ENCODE measurements at places on chromosomes 6 and 20. TPM values are rescaled to one million over a fixed set of nuclear protein-coding genes. Genes with fewer than 3 reads are reported as not detected.

DNA sequence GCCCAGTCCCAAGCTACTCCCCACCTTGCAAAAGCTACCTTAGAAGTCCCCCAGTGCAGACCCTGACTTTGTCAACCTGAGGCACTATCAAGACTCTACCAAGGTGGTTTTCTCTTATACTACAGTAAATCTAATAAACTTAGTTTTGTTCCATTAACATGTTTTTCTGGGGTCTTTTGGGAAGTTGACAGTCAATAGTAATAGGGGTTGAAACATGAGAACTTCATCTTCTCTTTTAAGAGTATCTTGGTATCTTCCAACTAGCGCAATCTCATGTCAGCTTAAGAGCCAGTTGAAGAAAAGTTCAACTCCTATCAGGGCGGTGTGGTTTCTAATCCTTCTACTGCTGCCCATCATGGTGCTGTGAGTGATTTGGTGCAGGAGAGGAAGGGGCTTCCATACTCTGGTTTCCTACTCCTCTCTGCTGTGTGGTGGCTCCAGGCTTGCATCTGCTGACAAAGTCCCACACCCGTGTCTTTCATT is 164.2 kb downstream of the FOXA2 start:
- no peak for ATAC-seq

- no peak for ATAC-seq
These were observed 108.7 kb downstream of the MYB start for GRCh38 chr6:135289816-135290215.

Gene GPLD1
- total RNA-seq = 3.8 TPM

DNA sequence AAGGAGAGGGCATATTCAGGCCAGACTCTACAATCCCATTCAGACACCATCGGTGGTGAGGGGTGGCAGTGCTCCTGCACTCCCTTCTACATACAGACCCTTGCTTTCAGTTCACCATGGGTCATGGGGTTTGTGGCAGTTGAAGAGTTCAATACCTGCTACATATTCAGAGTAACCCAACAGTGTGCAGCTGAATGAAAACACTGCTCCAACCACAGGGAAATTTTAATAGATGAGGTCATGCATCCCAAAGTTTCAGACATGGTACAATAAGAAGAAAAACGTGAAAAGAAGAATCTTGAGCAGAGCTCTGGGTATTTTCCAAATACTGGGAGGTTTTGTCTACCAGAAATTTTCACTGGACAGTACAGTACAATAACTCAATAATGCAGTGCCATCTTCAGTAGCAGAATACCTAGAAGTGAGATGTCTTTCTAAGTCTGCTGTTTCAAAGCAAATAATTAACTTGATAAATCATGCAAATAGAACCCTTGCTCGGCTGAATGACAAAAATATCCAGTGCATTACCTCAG is 162.1 kb downstream of the PTPRK start:
- no peak for ATAC-seq

DNA sequence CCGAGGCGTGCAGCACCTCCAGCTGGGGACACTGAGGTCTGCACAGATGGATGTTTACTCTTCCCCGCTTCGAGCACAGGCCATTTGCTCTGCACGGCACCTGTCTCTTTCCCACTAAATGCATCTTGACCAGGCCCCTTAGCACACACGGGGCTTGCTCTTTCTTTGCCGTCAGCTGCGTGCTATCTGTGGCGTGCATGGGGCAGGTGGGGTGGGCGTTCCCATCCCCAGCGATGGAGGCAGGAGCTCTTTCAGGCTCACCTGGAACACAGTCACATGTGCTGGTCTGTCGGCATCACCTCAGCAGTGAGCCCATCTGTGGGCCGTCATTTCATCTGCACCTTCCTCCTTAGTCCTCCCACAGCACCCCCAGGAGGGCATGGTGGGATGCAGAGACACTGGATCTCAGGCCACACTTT is 35.1 kb downstream of the RBM38 start:
- no peak for ATAC-seq

- ATAC-seq = peak; percentile 68
These were observed 110.4 kb downstream of the SAMD5 start for GRCh38 chr6:147618927-147619326.

- no peak for ATAC-seq
These were observed 13.9 kb downstream of the ZNF831 start for GRCh38 chr20:59177266-59178250.

GRCh38 chr6:7922596-7922995 is 12.0 kb upstream of the TXNDC5 start:
- no peak for ATAC-seq

DNA sequence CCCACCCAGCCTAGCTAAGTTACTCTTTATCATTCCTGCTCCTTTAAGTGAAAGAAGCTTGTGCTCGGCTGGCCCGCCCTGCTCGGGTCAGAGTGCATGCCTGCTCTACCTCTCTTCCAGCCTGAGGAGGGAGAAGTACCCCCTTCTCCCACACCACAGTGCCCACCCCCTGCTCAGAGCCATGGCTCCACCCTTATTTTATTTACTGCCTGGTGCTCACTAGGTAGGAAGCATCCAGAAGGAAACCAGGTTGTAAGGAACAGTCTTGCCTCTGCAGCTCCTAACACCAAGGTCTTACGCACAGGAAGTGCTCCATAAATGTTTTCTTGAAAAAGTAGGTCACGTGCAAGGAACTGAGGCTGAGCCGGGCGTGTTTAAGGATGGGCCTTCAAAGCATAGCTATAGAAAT is 105.7 kb upstream of the SNX9 start:
- no peak for ATAC-seq

GRCh38 chr6:129263176-129263575 is 380.2 kb downstream of the LAMA2 start:
- ATAC-seq = no peak

Gene MYLK2
- 0.27 TPM for total RNA-seq

Gene PIGT
- total RNA-seq = 64.7 TPM

- ATAC-seq = no peak
These were observed 30.0 kb downstream of the VSTM2L start for GRCh38 chr20:37932919-37933318.

Gene SLC4A11
- total RNA-seq = 0.31 TPM

DNA sequence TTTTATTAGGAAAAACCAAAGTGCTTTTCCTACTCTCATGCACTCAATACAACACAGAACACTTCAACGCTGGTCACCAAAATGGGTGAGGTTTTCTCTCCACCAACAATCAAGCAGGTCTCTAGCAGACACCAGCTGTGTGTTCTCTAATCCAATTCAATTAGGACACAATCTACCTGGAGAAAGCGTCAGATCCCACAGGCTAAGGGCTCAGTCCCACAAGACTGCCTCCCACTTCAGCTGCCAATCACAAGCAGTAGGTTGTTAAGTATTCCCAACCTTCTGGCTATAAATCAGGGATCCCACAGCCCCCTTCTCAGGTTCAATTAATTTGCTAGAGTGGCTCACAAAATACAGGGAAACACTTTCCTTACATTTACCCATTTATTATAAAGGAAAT is 47.7 kb downstream of the STMND1 start:
- ATAC-seq = no peak

Gene TNF
- total RNA-seq = not detected

Gene LBP
- total RNA-seq = 0.19 TPM

DNA sequence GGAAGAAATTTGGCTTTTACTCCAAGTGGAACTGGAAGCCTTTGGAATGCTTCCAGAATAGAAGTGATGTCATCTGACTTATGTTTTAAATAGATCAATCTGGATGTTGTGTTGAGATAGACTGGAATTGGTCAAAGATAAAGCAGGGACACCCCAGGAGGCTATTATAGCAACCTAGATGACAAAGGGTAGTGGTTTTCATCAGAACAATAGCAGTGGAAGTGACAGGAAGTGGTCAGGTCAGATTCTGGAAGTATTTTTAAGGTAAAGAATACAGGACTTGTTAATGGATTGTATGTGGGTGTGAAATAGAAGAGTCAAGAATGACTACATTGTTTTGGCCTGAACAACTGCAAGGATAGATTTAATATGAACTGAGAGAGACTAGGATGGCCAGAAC is 191.4 kb downstream of the ADGRB3 start:
- no peak for ATAC-seq

GRCh38 chr6:24855395-24856245 is 56.9 kb upstream of the ARMH2 start:
- ATAC-seq = peak; percentile 59

DNA sequence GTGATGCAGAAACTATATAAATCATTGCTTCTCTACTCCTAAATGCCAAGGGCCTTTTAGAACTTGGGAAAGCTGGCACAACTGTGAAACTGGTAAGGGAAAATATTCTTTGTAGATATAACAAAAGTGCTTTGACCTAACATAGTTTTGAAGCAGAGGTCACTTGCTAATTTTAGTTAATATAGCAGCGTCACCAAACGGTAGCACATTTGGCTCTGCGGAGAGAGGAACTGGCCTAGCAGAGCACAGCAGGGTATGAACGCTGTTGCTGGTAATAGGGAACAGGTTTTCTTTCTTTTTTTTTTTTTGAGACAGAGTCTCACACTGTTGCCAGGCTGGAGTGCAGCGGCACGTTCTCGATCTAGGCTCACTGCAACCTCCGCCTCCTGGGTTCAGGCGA is 67.4 kb downstream of the ECT2L start:
- peak; percentile 46 for ATAC-seq

DNA sequence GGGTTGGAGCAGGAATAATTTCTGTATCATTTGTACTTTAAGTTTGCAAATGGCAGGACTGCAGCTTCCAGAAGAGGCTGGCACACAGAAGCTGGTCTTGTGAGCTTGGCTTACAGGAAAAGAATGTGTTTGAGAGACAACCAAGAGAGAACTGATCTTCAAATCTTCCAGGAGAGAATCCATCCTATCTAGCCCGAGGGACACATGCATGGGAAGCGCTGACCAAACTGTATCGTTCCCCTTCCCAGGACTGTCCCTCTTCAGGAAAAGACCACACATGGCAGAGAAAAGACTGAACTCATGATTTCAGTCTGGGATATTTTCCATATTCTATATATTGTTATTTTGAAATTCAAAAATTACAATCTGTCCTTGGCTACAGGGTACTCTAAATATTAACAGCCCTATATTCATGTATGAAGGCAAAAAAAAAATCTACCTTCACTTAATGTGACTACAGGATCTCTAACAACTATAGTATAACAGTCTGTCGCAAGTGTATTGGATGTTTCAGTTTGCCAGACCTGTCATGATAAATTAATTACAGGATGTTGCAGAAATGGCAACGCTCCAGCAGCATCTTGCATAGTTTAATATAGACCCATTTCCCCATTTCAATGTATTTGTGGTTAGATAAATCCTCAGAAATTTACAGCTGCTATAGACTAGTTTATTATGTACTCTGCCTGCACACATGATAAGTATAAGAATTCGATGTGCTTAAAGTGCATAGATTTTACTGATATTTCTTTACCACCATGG is 99.4 kb downstream of the MYB start:
- ATAC-seq = no peak

Gene GINM1
- 64.4 TPM for total RNA-seq

Gene RIMS1
- 12.1 TPM for total RNA-seq

DNA sequence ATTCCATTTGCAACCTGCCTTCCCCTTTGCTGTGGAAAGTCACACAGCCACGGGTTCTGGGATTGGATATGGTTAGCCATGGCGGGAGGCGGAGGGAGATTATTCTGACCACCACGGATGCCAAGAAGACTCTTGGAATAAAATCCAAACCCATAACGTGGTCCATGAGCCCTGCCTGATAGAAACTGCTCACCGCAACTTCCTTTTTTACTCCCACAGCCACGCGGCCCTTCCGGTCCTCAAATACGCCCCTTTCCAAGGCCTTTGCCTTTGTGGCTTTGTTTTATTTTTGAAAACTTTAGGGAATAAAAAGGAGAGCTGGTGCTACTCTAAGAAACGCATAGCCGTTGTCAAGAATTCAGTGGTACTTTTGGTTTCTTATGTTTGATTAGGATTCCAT is 602.5 kb upstream of the CDH4 start:
- no peak for ATAC-seq

GRCh38 chr6:35454391-35455110 is 2.4 kb downstream of the FANCE start:
- no peak for ATAC-seq

DNA sequence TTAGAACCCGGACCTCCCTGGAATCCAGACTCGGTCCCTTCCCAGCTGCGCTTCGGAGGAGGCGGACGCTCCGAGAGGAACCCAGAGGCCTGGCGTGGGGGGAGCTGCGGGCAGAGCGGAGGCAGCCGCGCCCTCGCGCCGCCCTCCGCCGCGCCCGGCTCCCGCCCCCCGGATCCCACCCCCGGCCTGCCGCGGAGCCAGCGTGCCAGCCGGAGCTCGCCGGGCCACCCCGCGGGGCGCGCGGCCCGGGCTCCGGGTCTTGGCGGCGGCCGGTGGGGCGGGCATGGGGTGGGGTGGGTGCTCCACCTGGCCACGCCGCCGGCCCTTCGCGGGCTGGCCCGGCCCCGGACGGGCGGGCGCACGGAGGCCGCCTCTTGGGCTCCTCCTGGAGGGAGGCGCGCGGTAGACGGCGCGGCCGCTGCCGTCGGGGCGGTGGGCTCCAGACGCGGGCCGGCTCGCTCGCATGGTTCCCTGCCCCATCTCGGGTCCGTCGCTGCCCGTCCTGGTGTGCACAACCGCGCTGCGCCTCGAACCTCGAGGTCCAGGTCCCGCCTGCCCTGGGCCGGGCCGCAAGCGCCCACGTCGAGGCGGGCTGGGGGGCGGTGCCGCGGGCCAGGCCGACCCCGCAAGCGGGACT is 592 bp upstream of the CDYL start:
- ATAC-seq = peak; percentile 87

Gene RNF217
- total RNA-seq = 26.2 TPM

DNA sequence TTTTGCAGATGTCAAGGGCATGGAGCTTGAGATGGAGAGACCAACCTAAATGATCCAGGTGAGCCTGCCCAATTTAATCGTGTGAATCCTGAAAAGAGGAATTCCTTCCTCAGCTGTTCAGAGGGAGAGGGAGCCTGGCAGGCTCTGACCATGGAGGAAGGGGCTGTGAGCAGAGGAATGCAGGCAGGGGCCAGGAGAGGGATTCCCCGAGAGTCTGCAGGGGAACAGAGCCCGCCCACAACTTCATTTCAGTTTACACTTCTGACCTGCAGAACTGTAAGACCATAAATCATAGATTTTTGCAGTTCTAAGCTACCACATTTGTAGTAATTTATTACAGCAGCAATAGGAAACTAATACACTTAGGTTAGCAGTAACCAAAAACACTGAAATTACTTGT is 164.1 kb downstream of the TBXT start:
- no peak for ATAC-seq

DNA sequence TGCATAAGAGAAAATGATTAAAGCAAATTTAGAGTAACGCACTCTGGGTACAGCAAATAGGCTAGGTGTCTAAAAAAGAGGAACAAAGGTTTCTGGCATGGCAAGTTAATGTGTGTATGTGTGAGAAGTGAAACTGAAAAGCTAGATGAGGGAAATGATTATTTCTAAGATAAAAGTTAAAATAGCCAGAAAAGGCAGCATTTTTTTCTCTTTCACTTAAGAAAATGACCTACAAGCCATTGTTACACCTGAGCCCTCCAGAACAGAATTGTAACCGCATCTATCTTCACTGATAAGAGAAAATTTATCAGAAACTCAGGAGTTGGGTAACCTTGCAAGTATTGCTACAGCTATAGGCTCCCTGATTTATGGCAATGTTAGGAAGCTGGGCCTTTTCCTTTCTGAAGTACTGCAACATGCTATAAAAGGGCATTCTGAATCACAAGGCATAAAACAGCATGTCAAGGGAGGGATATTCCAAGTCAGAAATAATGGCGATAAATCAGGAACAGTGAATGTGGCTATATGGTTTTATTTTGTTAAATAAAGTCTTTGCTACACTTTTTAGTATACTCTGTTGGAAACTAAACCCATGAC is 395.3 kb downstream of the TBC1D32 start:
- no peak for ATAC-seq

Gene SAMD5
- 0.99 TPM for total RNA-seq
